ENCODE measurements at places on chromosomes 12 and 14.

DNA sequence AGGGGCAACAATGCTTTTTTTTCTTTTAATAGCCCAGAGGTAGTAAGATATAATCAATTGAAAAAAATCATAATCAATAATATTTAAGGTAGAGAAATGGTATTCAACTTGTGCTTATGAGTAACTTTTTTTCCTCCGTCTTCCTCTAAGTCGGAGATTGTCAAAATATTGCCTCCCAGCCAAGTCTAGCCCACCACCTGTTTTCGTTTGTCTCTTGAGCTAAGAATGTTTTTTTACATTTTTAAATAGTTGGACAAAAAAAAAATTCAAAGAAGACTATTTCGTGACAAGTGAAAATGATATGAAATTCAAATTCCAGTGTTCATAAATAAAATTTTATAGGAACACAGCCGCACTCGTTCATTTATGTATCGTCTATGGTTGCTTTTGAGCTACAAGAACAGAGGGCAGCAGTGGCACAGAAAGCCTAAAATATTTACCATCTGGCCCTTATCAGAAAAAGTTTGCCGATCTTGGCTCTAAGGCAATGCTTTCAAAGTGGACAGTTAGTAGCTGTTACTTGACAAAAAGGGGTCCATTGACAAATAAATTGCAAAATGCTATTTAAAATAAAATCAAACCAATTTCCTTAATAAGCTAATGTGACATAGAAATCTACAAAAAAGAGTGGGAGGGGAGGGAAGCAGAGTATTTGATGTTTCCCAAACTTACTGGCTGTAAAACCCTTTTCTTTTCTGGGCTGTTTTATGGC, 40.8 kb upstream of the MAX start:
- no peak for DNase-seq

GRCh38 chr14:100622224-100622623, 35.0 kb upstream of the BEGAIN start:
- no peak for DNase-seq

DNA sequence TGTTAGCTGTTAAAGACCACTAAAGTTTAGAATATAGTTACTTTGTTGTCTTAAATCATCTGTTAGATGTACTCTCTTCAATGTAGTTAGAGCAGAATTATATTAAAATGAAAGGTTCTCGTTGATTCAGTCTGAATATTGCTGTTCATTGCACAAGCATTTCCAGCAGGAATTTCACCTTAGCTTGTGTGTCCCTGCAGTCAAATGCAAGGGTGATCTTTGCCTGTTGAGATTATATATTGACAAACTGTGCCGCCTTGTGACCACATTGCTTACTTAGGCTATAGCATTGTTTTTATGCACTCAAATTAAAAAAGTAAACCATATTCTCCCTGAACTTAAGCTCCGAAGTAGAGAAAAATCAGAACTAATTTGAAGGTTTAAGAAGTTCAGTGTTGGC, 39.5 kb downstream of the ATP2A2 start:
- no peak for DNase-seq

GRCh38 chr12:100184549-100185145, 16.0 kb upstream of the ACTR6 start:
- no peak for DNase-seq

- no peak for DNase-seq
These were observed 16.4 kb downstream of the ANO6 start for GRCh38 chr12:45232146-45232755.

All from occipital lobe (tissue), 3 donors.